ENCODE measurements at places on chromosomes 13 and 19.

DNA sequence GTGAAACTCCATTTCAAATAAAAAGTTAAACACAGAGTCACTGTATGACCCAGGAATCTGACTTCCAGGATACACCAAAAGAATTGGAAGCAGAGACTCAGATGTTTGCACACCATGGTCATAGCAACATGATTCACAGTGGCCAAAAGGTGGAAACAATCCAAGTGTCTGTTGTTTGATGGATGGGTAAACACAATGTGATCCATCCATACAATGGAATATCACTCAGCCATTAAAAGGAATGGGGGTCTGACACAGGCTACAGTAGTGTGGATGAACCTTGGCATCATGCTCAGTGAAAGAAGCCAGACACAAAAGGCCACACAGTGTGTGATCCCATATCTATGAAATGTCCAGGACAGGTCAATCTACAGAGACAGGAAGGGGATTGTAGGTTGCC, 174.3 kb downstream of the PTPRS start:
- DNase-seq = peak; percentile 11

DNA sequence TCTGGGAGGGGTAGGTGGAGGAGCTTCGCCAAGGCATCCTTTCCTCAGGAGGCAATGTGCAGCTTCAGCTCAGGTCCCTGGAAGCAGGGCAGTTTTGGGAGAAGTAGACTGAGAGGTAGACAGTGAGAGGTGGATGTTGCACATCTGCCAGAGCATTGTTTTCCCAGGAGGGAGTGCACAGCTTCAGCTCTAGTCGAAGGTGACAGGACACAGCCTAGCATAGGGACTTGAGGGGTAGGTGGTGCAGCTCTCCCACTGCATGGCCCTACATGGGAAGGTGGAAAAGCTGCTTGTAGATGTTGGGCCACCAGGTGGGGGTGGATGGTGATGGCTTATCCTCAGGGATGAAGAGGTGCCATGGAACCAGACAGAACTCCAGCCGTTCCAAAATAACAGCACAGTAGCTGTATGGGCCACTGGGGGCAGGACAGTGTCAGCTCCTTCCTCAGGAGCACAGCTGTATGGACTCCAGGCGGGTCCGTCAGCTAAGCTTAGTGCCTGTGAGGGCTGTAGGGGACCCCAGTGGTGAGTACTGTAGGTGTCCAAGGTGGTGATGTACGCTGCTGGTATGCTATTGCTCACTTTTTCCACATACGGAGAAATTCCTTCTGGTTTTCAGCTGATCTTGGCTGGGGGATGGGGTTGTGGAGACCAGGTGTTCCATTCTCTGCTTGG, 17.4 kb upstream of the ZNF543 start:
- no peak for DNase-seq

DNA sequence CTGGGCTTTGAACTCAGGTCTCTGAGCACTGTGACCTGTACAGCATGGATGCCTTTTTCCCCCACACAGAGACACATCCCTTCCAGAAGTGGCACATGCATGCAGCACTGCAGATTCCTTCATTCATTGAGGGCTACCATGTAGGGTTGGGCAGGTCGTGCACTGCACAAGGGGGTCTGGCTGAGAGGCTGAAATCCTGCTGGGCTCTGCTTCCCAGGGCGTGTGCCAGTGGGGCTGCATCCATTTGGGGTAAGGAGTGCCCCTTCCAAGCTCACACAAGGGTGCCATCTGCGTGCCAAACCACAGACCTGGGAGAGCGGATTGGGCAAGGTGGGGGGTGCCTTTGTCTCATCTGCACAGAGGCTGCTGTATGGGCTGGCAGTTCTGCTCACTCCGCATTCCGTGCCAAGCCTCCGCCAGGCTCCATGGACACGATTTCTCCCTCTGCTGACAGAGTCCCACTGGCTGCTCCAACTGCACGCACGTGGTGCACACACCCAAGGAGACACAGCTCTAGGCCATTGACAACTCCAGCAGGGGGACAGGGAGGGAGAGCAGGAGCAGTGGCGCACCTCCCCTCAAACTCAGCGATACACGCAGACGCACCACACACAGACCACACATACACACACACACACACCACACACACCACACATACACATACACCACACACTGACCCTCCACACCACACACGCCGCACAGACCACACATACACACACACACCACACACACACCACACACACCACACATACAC, 4.5 kb upstream of the SHISA7 start:
- no peak for DNase-seq

GRCh38 chr13:73828811-73829210, 305.4 kb downstream of the KLF12 start:
- no peak for DNase-seq

DNA sequence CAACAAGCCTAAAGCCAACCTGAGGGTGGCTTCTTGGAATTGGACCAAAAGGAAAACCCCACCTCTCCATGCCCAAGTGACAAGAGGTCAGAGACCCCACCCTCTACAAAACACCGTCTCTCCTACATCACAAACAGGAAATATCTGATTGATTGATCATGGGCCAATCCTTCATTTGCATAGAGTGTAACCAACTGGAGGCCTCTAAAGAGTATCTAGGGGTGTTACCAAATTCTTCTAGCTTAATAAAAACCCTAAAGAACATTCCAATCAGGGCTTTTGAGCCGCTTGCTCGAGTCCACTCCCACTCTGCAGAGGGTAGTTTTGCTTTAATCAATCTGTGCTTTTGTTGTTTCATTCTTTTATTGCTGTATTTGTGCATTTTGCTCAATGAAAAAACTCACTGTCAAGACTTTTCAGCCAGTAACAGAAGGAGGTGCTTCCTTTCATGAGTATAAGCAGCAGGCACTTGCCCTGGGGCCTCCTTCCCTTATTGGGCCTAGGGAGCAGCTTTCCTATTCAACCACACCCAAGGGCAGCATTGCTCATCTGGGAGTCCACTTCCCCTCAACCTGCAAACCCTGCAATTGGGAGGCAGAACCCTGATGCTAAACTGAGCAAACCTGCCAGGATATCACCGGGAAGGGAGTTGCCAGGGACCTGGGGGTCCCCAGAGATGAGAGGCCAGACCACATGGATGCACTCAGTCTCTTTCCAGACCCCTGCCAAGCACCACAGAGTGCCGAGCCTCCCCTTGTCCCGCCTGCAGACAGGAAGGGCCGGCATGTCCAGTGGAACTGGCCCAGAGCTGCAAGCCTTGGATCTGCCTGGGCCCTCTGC, 154.3 kb upstream of the VSTM2B start:
- no peak for DNase-seq

DNA sequence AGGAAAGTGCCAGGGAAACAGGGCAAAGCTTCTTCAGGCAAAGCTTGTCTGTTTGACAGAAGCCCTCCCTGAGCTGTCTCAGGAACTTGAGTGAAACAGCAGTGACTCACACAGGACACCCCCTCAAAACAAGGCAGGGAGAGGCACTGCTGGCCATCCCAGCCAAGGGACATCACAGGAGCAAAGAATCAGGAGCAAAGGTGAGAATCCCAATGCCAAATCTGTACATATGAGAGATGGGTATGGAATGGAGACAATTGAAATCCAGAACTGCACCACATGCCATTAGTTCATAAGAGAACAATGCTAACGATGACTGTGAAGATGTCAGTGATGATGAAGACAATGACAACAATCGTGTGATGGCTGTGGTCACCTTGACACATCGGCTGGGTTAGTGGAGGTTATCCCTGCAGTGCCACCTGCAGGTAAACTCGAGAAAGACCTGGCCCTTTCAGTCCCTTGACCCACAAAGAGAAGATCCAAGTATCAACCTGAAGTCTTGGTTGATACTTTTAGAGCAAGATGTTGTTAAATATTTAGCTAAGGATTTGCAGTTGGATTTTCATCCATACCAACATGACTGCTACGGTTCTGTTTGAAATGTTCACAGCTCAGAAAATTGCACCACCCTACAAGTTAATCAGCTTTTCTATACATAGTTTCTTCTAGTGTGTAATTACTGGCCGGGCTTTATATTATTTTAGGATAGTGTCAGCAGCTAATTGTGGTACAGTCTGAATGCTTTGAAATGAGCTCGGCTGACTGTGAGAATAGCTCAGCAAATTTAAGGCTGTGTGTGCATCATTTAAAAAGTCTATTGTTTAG, 42.0 kb upstream of the IPO5 start:
- DNase-seq = no peak

- no peak for DNase-seq
These were observed 4.8 kb downstream of the IER2 start for GRCh38 chr19:13154911-13155471.

DNA sequence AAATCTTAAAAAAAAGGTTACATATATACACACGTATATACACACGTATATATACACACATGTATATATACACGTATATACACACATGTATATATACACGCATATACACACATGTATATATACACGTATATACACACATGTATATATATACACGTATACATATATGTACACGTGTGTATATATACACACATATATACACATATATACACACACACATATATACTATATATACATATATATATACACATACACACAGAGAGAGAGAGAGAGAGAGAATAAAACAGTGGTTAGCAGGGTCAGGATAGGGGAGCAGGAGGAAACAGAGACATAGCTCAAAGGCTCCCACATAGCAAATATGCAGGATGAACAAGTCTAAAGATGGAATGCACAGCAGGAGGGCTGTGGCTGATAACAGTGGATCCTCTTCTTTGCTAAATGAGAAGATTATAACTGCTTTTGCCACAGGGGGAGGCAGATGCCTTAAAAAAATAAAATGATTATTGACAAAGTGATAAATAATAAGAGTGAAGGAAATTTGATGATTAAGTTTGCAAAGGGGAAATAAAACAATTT, 714.5 kb downstream of the UQCRFS1 start:
- DNase-seq = no peak

DNA sequence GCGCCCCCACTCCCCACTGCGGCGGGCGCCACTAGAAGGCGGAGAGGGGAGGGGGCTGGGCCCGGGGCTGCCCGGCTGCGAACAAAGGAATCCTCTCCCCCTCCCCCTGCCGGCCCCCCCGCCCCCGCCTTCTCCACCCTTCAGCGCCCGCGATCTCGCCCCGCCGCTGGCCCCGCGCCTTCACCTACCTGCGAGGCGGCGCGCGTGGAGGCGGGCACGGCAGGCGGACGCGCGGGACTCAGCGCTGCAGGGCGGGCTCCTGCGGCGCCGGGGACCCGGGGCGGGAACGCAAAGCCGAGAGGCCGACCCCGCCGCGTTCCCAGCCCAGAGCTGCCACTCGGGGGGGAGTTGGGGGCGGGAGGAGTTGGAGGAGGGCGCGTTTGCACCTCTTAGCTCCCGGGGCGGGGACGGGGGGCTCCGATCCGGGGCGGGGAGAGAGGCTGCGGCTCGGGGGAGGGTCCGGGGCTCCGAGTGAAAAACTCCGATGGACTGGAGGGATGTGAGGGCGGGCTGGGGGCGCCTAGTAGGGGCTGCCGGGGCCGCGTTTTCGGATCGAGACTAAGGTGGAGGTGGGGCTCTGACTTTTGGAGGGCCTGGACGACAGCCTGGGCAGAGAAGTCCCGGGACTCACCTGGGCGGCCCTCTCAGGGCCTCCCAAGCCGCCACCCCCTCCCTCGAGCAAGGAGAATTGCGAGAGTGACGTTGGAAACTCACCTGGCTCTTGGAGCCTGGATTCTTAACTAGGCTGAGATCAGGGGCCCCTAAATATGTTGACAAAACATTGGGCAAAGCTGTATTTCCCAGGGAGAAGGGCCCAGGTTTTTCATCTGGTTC, at the start of gene FBN3:
TSS of gene FBN3 (minus strand) at position 332 of the 834 bp plus-strand sequence. CDS start 2,112 bp downstream, outside the sequence.
- DNase-seq = no peak

DNA sequence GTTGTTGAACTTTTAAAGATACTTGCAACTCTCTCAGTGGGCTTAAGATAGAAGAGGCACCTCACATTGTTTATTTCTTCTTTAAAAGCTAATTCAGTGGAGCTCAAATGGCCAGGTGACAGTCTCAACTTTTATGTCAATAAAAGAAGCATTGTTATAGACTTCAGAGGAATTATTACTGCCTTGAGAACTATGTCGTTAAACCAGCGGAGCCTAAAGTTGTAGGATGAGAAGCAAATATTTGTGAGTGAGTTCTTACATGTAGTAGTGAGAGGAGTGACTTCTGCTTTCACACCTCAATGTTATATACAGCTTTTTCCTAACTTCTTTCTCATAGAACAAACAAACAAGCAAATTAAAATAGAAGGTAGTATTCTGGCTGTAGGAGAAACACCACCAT, 31.2 kb upstream of the DGKH start:
- DNase-seq = no peak

GRCh38 chr13:71489041-71489440, 378.0 kb downstream of the DACH1 start:
- no peak for DNase-seq

GRCh38 chr13:89980896-89981295, 1366.6 kb upstream of the MIR17HG start:
- DNase-seq = no peak

DNA sequence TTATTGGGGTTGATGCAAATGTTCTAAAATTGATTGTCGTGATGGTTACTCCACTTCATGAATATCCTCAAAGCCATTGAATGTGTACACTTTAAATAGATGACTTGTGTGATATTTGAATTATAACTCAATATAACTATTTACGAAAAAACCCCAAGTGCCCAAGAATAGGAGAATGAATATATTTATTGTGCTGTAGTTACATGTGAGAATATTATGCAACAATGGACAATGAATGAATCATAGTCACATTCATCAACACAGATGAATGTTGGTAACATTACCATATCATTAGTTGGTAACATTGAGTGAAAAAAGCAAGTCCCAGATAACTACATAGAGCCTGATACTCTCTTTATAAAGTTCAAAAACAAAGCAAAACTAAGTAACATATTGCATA, 127.8 kb upstream of the UBL3 start:
- DNase-seq = no peak

- DNase-seq = no peak
These were observed 17.4 kb upstream of the SPRYD7 start for GRCh38 chr13:49953560-49953959.

- no peak for DNase-seq
These were observed 1.9 kb downstream of the MEGF8 start for GRCh38 chr19:42327381-42327780.

GRCh38 chr19:42176990-42177685, 40.3 kb downstream of the DEDD2 start:
- peak; percentile 47 for DNase-seq

DNA sequence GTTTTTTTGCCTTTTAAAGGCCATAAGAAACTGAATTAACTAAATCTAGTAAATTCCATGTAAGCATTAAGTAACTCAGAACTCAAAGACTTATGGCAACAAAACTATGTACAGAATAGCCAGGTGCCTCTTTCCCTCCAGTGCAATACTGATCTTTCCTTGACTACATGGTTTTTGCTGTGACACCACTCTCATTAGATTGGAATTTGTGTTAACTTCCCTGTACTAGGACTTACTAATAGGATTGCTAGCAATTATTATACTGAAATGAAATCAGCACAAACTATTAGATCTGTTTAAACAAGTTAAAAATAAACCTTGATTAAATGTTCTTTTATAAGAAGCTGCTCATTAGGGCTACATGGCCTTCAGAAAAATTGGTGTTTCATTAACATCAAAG, 96.3 kb downstream of the DACH1 start:
- DNase-seq = no peak
